NCI-H526 (cell line): ENCODE measurements at places on chromosomes 4 and X.

- no peak for DNase-seq
Measured at GRCh38 chr4:137610960-137611359, 78.7 kb upstream of the PCDH18 start.

- DNase-seq = no peak
Measured at GRCh38 chrX:43345166-43345565, 310.9 kb upstream of the MAOA start.

GRCh38 chr4:40311811-40312346 lies 23.3 kb upstream of the CHRNA9 start:
- DNase-seq = no peak

GRCh38 chrX:13597874-13598273 lies 28.5 kb downstream of the EGFL6 start:
- DNase-seq = no peak

GRCh38 chr4:140061659-140062289 lies 92.2 kb downstream of the MAML3 start:
- no peak for DNase-seq

DNA sequence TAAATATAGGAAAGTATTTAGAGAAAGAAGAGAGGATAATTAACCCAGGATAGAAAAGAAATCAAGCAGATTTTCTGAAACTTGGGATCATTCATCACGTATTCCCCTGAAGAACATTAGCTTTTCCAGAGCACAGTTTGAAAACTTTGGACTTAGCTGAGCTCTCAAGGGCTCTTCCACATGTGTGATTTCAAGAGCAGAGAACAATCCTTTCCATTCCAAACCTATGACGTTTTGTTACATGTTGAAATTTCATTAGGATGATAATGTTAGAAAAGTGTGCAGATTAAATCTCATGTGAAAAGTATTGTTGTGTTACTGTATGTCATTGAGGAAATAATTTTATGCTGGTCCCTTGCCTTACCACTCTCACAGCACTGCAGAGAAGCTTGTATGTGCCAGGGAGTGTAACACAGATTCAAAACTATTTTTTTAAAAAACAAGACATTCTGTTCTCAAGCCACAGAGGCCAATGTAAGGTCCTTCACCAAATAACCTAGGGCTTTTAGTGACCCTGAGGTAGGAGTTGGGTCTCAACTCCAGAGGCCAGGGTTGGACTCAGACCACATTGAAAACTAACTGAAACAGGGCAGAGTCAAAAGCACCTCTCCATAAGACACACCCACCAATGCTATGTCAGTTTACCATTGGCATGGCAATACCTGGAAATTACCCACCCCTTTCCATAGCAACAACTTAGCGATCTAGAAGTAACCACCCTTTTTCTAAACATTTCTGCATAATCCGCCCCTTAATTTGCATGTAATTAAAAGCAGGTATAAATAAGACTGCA lies 141.3 kb downstream of the ANXA5 start:
- DNase-seq = no peak
